IPS DF 6.9 (cell line): ENCODE measurements at places on chromosomes 2 and 18.
A peak's percentile ranks its signal among the peaks of the same experiment; 100 is the strongest.

GRCh38 chr18:27298214-27298804 is 113.2 kb upstream of the CHST9 start:
- H3K27me3 ChIP-seq = no peaks in the 10 kb centered on the region
- no peaks in the 10 kb centered on the region for H3K4me1 ChIP-seq
- no peak overlapping the region for H3K27ac ChIP-seq
- H3K4me3 ChIP-seq = no peak overlapping the region
- H3K36me3 ChIP-seq = no peaks in the 10 kb centered on the region

- H3K27me3 ChIP-seq = no peaks in the 10 kb centered on the region
- no peak overlapping the region for H3K27ac ChIP-seq
- DNase-seq = no peak
- H3K4me3 ChIP-seq = no peak overlapping the region
- H3K36me3 ChIP-seq = no peaks in the 10 kb centered on the region
- H3K4me1 ChIP-seq = peaks cover 1% of the 10 kb centered on the region; the same call in 1 of the 2 replicates
Observed at GRCh38 chr2:50929661-50930060, 102.3 kb downstream of the NRXN1 start.

- peak overlapping the region; percentile 82; the same call in 1 of the 2 replicates for H3K4me3 ChIP-seq
- H3K27me3 ChIP-seq = no peaks in the 10 kb centered on the region
- no peaks in the 10 kb centered on the region for H3K4me1 ChIP-seq
- H3K36me3 ChIP-seq = peaks cover 25% of the 10 kb centered on the region
- H3K27ac ChIP-seq = no peak overlapping the region
Observed at GRCh38 chr2:219386532-219387280, 1.0 kb downstream of the DNPEP start.

GRCh38 chr2:156541229-156541628 is 105.0 kb downstream of the GPD2 start:
- DNase-seq = no peak
- H3K4me1 ChIP-seq = no peaks in the 10 kb centered on the region
- no peak overlapping the region for H3K4me3 ChIP-seq
- no peaks in the 10 kb centered on the region for H3K27me3 ChIP-seq
- no peak overlapping the region for H3K27ac ChIP-seq
